ENCODE measurements at places on chromosomes 11 and 22. TPM values are rescaled to one million over a fixed set of nuclear protein-coding genes. Genes with fewer than 3 reads are reported as not detected.

Gene PHF5A
- total RNA-seq, result 75.4 TPM

Gene ACRV1
- total RNA-seq, result not detected

Gene KLHL35
- total RNA-seq, result 51.4 TPM

- no peak for DNase-seq
These were observed 23.0 kb downstream of the ANKK1 start for GRCh38 chr11:113410414-113411135.

- no peak for DNase-seq
These were observed 1247.1 kb downstream of the BRD1 start for GRCh38 chr22:48580481-48580970.

- DNase-seq, result no peak
These were observed 13.2 kb upstream of the FXYD2 start for GRCh38 chr11:117837791-117838190.

DNA sequence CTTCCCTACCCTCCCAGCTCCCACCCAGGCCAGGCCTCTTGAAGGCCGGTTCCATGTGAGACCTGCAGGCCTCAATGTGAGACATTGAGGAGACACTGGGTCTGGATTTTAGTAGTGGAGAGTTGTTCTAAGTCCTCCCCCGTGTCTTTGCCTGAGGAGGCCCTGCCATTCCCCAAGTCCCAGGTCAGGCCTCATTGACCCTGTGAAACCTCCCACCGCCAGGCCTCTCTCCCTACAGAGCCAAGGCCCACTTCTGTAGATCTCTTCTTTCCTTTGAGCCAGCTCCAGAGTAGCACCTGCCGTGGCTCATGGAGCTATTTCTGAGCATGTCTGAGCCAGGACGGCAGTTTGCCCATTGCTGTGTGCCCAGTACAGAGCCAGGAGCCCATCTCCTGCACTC is 1419.6 kb downstream of the TBC1D22A start:
- DNase-seq, result no peak

DNA sequence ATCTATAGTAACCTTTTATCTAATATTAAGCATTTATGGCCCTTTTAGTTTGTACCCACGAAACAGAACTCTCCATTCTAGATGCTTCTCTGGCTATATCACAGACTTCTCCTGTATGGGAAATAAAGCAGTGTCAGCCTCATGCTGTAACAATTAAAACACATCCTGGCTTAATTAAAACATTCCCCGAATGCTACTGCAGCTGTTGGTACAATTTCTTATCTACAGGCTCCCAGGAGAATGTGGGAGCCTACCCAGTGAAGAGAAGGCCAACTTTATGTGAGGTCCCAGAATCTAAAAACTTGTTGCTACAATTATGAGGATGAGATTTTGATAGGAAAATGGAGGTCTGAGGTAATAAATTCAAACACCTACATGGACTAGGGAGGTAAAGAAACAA is 83.8 kb downstream of the MPPED2 start:
- no peak for DNase-seq
